Activated CD4-positive, alpha-beta T cell treated with anti-CD3 and anti-CD28 coated beads, Interleukin-2, amount 10 ng/mL, durations not matched to agents 24 days and 14 days (primary cell): ENCODE measurements at places on chromosomes 16 and 17.

DNA sequence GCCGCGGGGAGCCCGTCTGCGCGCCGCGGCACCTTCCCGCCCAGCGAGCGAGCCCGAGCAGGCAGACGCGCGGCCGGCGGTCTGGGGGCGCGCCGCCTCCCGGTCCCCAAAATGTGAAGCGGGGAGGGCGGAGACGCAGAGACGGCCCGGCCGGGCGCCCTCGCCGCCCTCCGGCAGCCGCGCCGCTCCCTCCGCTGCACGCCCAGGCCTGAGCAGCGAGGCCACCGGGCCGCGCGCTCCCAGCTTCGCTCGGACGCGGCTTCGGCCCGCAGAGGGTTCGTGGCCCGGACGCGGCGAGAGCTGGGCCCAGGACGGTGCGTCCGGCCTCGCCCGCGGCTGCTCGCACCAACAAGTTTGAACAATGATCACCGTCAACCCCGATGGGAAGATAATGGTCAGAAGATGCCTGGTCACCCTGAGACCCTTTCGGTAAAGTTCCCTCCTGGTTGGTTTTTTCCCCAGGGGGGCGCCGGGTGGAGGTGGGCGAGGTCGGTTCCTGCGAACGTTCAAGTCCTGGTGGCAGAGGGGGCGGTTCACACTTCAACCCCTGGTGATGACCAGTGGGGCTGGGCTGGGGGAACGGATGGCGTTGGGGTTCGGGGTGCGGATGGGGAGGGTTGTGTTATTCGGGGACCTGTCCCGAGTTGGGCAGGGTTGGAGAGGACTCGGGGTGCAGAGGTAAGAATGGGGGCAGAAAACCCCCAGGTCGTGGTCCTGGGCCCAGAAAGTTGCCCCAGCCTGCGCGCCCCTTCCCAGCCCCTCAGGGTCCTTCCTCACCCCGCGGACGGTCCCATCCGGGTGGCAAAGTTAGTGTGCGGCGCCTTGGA lies 678 bp downstream of the MGAT5B start:
- DNase-seq: peak; percentile 76

DNA sequence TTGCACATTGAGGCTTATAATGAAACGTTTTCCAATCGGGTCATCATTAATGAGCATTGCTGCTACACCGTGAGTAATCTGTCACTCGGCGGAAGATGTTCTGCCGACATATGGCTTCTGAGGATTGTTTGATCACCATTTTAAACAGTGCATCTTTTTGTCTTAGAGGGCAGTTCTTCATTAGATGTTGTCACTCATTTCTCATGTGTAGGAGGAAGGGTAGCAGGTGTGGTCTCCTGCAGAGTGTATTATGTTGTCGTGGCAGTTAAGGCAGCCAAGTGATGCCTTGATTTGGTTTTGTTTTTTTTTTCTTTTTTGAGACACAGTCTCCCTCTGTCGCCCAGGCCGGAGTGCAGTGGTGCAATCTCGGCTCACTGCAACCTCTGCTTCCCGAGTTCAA lies 50.5 kb downstream of the SEC14L1 start:
- no peak for DNase-seq

DNA sequence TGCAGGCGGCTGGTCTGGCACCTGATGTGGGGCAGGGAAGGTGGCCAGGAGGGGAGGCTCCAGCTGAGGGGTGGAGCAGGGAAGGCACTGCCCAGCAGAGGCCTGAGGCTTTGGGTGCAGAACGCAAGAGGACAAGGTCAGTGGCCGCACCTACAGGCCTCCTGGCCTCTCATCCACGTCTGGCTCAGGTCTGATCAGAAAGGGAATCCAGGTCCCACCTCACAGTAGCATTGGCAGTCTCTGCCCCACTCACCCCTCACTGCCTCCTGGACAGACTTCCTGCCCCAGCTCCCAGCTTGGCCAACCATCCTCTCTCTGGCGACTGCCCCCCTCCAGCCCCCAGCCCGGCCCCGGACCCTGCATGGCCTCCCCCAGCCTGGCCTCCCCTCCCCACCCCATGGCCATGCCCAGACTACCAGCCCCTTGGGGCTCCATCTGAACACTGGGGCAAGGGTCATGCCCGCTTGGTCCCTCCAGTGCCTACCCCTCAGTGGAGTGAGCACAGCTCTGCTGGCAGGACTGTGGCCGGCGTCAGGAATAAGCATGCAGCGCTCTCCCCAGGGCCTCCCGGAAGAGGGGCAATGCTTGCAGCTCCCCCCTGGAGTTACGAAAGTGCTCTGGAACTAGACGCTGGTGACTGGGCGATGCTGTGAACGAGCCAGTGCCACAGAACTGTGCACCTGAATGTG lies 4.6 kb downstream of the UTS2R start:
- DNase-seq: no peak

- no peak for DNase-seq
Observed at GRCh38 chr17:80936723-80937122, 54.9 kb upstream of the CHMP6 start.

- no peak for DNase-seq
Observed at GRCh38 chr17:36817483-36818048, 119.7 kb upstream of the LHX1 start.

DNA sequence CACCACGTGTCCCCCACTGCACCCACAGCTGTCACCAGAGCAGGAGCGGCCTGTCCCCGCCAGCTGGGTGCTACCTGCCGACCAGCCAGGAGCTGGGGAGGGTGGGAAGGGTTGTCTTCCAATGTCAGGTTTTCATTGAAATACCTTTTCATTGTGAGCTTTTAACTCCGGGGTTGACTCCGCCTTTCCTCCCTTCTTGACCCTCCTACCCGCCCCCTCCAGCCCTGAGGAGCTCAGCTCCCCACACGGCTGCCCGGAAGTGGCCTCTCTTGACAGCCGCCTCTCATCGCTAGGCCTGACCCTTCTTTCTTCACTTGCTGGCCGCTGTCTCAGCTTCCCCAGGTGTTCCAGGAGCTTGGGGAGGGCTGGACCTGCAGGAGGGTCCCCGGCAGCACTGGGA lies 21.2 kb upstream of the GNG13 start:
- no peak for DNase-seq

DNA sequence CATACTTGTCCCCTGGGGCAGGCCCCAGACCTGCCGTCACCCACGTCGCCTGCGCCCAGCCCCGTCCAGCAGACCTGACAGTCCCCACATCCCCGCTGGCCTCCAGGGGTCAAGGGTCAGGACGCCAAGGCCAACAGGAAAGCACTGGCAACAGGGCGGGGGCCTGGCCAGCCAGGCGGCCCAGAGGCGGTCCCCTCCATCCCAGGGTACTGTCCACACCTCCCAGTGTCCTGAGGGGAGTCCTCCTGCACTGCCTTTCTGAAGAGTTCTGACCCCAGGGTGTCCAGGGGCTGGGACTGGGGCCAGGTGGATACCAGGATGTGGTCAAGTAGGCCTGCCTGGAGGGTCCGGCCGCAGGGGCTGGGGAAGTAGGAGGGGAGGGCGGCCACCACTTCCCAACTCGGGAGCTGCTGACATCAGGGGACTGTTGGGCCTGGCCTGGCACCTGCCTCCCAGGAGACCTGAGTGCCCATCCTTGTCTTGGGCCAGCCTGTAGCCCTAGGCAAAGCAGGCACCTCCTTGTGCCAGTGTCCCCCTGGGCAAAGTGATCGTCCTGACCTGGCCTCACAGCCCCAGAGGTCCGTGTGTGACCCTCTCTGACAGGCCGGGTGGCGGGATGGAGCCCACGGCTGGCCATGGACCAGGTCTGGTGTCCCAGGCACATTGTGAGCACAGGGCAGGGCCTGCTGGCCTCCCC lies 6.7 kb upstream of the AXIN1 start:
- DNase-seq: no peak

DNA sequence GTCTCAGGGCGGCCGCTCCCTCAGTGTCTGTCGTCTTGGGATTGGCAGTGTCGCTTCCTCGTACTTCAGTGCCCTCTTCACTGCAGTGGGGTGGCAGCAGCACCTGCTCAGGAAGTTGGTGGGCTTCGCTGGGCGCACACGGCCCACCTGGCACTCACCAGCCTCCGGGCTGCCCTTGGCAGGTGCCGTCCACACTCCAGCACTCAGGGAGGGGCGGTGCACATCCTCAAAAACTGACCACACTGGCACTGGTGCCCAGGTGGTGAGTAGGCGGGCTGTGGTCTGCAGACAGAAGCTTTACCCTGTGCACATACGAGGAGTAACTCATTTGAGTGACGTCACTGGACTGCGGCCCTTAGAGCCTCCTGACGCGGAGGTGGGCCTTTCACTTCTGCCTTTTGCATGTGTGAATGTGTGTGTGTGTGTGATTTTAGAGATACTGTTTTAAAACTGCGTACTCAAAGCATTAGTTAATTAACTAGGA lies 94.6 kb downstream of the BANP start:
- DNase-seq: no peak

DNA sequence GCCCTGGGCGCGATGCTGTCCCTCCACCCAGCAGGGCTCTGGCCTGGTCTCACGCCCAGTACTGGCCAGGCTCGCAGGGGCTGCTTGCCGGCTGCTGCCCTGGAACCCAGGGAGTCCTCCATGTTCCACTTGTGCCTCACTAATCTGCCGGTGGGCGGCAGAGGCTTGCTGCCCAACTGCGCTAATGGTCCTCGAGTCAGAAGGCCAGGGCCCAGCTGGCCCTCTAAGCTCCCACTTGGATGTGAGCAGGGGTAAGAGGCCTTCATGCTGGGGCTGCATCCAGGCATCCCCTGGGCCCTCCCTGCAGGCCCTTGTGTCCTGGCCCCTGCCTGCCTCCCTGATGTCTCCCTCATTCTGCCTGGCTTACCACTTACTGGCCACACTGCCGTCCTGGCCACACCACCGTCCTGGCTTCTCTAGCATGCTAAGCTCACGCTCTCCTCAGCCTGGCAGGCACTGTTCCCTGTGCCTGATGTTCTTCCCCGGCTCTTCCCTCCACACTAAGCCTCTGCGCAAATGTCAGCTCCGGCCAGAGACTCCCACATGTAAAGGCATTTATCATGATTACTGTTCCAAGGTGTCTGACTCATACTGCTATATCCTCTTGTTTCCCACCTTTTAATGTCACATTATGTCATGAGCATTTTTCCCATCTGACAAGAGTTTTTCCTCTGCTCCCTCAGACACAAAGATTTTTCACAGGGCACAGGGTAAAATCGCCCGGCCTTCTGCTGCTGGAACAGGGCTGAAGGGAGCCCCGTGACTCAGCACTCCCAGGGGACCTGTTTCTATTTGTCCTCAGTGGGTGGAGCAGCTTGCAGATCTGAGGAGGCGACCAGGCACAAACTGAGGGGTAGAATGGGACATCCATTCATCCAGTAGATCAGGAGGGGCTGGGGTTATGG lies 15.9 kb downstream of the B9D1 start:
- DNase-seq: no peak
